ENCODE measurements at places on chromosomes 5 and 9. TPM values are rescaled to one million over a fixed set of nuclear protein-coding genes. Genes with fewer than 3 reads are reported as not detected.

PAX5 gene
- 0.47 TPM for total RNA-seq

KIF20A gene
- 21.8 TPM for total RNA-seq

WDR38 gene
- total RNA-seq = not detected

SLC46A2 gene
- total RNA-seq = 0.64 TPM

SCGB3A2 gene
- total RNA-seq = 0.93 TPM

SPATA31E1 gene
- not detected for total RNA-seq

PRSS3 gene
- total RNA-seq = 0.64 TPM

TEK gene
- 45.7 TPM for total RNA-seq

All from metanephros (tissue), 2 donors.